Occipital lobe (tissue), 3 donors: ENCODE measurements at places on chromosomes 6 and 20. TPM values are rescaled to one million over a fixed set of nuclear protein-coding genes. Genes with fewer than 3 reads are reported as not detected.

The DDX43 gene
- 0.31 TPM for total RNA-seq

The CALHM5 gene
- 0.78 TPM for total RNA-seq

The SIRPB1 gene
- 0.47 TPM for total RNA-seq

The MDFI gene
- 11.7 TPM for total RNA-seq

The NDUFAF5 gene
- 30.4 TPM for total RNA-seq

The ZBTB2 gene
- total RNA-seq = 10.3 TPM

The TLDC2 gene
- 0.31 TPM for total RNA-seq

The ANGPT4 gene
- total RNA-seq = not detected

The FERMT1 gene
- 1.4 TPM for total RNA-seq

The FLRT3 gene
- 27.5 TPM for total RNA-seq

The TPD52L1 gene
- total RNA-seq = 1.4 TPM

The ROS1 gene
- total RNA-seq = under 0.01 TPM

The RFX6 gene
- total RNA-seq = not detected
